CD4-positive, alpha-beta T cell treated with Interleukin-6 at 100 ng/mL for 8 hours (primary cell): ENCODE measurements at places on chromosomes 1 and 21.

DNA sequence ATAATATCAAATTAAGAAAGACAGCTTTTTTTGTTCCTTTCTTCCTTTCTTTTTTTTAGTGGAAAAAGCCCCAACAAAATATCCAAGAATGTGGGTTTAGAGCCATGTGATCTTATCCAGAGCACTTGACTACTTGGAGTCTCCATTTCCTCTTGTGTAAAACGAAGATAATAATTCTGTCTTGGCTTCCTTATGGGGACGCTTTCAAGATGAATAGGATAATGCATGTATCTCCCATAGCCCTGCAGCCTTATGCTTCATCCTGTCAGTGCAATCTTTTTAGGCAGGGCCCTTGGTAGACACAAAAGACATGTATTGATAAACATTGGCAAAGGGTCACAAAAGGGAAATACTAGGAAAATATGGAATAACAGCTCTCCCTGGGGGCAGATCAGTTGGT is 34.8 kb downstream of the ZBTB18 start:
- DNase-seq = no peak

GRCh38 chr1:52751589-52752483 is 25.6 kb downstream of the ZYG11B start:
- no peak for DNase-seq

DNA sequence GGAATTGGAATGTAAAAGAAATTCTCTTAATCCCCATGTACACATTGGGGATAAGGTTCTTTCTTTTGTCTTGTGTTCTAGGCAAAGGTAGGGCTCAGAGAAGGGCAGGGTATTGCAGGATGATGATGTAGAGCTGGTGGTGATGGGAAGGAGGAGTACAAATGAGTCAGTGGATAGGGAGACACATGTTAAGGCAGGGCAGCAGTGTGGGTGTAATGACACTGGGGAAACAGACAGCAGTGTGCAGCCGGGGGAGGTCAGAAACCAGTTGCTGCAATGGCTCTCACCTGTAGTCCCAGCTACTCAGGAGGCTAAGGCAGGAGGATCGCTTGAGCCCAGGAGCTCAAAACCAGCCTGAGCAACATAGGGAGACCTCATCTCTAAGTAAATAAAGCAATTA is 5.1 kb downstream of the NLRP3 start:
- no peak for DNase-seq

DNA sequence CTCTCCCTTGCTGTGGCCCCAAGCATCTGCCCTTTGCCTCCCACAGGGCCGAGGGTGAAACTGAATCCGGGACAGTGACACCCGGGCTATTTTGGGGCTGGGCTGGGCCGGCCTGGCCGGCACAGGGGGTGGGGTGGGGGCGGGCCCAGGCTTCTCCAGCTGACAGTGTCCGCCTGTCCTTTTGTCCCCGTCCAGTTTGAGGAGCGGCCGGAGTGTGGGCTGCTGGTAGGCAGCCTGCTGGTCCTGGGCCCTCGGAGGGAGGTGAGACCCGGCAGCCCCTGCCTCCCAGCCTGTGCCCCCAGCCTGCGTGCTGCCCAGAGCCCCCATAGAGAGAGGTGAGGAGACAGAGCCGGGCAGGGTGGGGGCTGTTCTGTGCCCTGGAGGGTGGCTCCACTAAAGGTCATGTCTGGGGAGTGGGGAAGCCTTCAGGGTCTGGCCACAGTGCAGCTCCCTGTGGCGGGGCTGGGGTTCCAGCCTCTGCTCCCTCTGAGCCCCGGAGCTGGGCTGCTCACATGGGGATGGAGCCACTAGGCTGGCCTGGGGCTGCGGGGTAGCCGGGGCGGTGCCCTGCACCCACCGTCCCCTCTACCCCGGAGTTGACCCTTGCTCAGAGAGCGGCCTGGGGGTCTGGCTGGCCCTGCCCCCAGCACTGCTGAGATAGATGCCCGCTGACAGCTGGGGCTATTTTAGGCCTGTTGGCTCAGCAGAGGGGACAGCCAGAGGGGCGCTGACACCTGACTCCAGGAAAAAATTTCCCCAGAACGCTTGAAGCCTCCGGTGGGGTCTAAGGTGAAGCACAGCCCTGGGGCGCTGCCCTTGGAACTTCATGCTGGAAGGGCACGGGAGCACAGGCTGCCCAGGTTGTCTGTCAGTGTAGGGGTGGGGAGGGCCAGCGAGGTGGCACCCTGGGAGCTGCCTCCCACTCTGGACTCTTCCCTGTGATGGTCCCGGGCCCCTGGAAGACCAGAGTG is at the start of gene OBSCN:
TSS of gene OBSCN (plus strand) at position 194 of the 971 bp plus-strand sequence. CDS start 3,740 bp downstream, outside the sequence.
- no peak for DNase-seq

DNA sequence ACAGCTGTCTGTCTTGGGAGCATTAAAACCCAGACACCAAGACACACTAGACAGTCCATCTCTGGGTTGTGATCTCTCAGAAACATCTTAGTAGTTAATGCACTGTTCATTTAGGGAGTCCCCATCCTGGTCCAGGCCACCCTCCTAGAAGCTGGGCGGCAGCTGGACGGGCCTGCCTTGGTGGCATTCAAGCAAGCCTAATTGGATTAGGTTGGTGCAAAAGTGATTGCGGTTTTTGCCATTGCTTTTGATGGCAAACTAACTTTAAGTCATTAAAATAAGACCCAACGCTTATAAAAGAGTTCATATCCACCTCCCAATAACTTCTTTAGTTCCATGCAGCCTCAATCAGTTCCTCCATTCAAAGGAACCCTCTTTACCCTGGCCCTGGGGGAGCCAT is 21.7 kb downstream of the ATP5PO start:
- no peak for DNase-seq

DNA sequence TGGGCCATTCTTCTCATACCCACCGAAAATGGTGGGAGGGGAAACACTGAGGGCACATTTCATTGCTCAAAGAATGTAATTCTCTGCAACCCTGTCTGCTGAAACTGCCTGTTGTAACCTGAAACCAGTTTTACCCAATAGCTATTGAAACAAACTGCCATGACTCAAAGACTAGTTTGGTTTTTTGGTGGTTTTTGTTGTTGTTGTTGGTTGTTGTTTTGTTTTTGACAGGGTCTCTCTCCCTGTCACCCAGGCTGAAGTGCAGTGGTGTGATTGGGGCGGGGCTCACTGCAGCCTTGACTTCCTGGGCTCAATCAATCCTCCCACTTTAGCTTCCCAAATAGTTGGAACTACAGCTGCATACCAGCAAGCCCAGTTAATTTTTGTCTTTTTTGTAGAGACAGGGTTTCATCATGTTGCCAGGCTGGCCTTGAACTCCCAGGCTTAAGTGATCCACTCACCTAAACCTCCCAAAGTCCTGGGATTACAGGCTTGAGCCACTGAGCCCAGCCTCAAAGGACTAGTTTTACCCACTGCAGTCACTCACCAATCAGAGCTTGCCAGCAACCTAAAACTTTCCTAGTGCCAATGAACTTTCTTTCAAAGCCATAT is 2.1 kb upstream of the IPP start:
- DNase-seq = no peak

DNA sequence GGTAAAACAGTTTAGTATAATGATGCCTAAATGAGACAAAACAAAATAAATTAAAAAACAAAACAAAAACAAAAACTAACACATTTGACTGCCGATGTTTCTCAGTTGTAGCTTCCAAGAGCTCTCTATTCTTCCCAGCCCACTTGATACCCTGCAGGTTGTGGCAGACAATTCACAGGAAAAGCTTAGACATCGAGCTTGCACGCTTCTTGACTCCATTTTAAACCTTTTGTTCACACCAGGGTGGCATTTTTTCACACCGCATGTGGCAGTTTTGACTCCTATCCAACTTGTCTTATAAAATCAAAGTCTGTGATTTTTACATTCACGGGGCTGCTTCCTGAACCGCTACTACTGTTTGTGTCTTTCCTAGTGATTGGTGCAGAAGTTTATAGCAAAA is 575.9 kb downstream of the USP25 start:
- no peak for DNase-seq

- DNase-seq = no peak
Observed at GRCh38 chr1:232599178-232600041, 30.5 kb downstream of the SIPA1L2 start.

DNA sequence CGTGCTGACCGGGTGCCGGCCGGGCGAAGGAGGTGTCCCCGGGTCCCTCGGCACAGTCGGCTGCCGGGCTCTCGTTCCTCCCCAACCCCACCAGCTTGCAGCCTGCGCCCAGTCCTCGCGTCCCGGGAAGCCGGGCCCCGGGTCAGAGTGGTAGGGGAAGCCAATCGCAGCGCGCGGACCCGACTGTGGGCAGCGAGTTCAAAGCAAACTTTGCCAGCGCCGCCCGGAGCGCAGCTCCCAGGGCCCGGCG is 328 bp downstream of the MYCL start:
- DNase-seq = no peak

- no peak for DNase-seq
Observed at GRCh38 chr21:37251294-37251634, 15.9 kb downstream of the VPS26C start.

DNA sequence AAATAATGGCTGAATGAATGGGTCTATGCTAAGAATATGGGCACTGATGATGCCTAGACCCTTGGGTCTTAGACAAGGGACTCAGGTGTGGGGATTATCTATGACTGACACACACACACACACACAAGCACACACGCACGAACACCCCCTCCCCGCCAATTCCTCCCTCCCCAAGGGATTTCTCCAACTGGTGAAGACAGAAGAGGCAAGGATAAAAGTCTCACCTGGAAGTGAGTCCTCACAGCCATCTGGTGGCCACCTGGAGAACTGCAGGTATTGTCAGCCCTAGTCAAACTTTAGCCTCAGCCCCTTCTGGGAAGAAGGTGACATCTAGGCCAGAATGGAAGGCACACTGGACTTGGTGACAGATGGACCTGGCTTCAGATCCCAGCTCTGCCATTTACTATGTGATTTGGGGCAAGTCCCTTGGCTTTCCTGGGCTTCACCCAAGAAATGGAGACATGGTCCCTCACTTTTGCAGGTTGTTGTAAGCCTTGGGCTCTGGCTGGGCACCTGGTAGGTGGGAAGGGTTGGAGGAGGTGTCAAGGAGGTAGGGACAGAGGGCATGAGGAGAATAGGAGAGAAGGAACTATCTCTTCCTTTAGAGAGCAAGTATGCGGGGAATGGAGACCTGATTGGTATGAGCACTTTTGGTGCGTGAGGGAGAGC is 4.0 kb upstream of the GPR3 start:
- peak; percentile 71 for DNase-seq

DNA sequence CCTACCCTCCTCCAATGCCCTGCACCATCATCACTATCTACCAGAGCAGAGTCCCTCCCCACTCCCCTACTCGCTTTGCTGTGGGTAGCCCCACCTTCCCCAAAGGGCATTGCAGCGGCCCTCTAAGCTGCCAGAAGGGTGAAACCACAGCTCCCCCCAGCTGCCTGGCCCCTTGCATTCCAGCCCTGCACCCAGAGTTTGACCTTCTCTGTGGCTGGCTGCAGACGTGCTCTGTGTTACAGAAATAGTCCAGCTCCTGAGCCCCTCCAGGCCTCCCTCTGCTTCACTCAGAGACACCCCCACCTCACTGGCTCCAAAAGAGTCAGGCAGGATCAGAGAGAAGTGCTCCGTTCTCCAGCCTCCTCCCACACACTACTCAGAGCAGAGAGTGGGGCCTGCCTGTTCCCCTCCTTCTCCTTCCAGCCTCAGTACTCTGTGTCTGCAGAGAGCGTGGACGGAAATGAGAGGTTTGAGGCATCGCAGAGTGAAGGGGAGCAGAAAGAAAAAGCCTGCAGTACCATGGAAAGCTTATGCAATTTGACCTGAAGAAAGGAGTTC is 63.2 kb downstream of the PLEKHA6 start:
- DNase-seq = no peak

GRCh38 chr1:89453123-89453972 is 71.3 kb upstream of the LRRC8B start:
- no peak for DNase-seq

GRCh38 chr1:24149866-24150233 is 6.9 kb upstream of the IL22RA1 start:
- no peak for DNase-seq

DNA sequence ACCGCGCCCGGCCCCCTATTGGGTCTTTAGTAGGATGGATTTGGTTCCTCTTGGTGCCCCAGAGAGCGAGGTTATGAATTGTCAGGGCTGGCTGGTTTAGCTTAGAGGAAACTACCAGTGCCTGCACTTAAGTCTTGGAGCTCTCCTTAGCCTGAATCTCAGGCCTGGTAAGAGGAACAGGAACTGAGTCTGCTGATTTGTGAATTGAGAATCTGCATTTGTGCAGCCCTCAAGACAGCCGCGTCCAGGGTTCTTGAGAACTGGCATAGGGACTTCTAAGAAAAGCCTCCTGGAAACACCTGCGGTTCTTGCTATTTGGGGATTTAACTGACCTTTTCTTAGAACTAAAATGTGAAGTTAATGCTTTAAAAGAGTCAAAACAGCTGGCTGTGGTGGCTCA is 1.7 kb downstream of the NECAP2 start:
- no peak for DNase-seq

- no peak for DNase-seq
Observed at GRCh38 chr1:230922620-230923019, 54.3 kb upstream of the C1orf198 start.

DNA sequence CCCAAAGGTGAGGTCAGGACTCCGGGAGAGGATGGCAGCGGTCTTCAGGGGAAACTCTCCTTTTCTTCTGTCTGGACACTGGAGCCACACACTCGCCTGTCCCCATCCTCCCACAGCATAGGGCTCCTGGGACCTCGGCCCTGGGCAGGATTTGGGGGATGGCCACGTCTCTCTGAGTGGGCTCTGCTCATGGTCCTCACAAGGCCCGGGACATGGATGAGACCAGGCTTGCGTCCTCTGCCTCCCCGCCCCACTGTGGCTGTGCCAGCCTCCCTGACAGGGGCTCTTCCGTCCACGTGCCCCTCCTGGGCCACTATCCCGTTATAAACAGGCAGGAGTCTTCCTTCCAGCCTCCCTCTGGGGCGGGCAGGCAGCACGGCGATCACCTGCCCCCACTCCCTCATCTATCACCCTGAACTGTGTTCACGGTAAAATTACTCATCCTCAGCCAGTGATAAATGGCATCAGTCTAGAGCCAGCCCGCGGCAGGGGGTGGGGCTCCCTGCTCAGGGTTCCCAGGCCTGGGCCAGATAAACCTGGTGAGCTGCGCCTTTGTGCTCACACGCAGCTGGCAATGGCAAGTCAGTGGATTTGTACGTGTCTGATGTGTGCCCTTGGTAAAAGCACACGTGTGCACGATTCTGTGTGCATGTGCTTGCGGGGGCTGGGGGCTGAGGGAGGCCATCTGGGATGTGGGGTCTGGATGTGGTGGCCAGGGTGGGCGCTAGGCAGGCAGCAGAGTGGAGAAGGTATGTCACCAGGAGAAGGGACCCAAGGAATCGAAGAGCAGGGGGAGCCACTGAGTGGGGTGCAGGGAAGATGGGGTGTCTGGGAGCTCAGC is 12.6 kb upstream of the SAMD11 start:
- no peak for DNase-seq
